ENCODE measurements at places on chromosomes 12 and 14.

- DNase-seq, result no peak
Observed at GRCh38 chr12:92414170-92415070, 268.8 kb upstream of the BTG1 start.

GRCh38 chr14:71235875-71236274 lies 328.6 kb downstream of the PCNX1 start:
- DNase-seq, result no peak

GRCh38 chr12:132338781-132339180 lies 9.4 kb upstream of the GALNT9 start:
- DNase-seq, result no peak

DNA sequence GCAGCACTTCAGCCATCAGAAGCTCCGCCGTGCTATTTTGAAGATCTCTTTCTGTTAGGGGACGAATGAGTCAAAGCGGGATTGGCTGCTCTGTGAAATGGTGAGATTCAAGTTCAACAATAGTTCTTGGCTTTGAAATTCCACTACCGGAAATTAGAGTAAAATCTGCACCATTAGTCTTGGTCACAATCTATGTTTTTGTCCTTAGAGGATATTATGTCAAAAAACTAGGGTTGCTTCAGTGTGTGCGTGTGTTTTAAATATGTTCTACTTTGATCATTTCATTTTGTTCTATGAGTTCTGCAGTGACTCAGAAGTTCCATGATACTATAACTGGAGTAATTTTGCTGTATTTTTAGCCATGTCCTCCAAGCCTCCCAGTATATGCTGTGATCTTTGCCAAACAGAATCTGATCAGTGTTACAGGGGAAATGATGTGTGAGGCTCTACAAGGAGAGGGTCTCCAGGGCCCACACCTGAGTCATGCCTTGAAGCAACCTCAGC lies 22.6 kb downstream of the GPHB5 start:
- DNase-seq, result no peak

- no peak for DNase-seq
Observed at GRCh38 chr14:104266631-104267575, 128.5 kb downstream of the KIF26A start.

DNA sequence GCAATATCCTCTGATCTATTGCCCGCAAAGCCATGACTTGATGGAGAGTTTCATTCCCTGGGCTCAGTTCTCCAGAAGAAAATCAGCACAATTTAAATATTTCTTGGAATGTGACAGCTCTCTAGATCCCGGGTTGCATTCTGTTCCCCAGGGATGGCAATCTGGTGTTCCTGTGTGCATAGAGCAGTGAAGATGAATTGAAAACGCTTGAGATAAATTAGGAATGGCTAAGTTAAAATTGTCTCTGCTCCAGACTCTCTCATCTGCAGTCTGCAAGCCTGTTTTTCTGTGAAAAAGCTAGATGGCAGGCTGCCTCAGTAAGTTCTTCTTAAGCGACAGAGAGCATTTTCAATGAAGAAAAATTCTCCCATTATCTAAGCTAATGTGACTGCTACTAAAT lies 582.5 kb upstream of the MGAT4C start:
- no peak for DNase-seq

DNA sequence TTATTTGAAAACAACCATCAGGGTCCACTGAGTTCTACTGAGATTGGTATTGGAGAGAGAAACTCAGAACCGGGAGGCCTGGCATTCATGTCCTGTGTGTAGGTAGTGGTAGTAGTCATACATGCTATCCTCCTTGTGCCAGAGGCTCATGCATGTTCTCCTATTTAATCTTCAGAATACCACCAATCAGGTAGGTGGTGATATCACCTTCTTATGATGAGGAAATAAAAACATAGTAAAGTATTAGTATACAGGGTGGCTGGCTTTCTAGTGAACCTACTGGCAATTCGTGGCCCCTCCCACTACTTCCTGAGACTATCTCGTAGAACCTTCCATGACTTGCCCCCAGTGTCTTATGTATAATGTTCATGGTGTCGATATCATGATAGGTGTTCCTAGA lies 40.5 kb upstream of the EID3 start:
- DNase-seq, result no peak

GRCh38 chr14:74019408-74020137 lies 424 bp downstream of the BBOF1 start:
- DNase-seq, result no peak

GRCh38 chr12:64385468-64385867 lies 5.1 kb downstream of the C12orf56 start:
- DNase-seq, result no peak

GRCh38 chr12:10708862-10709261 lies 14.3 kb downstream of the YBX3 start:
- peak; percentile 46 for DNase-seq

- DNase-seq, result peak; percentile 4
Observed at GRCh38 chr12:101967506-101967905, 90.1 kb downstream of the DRAM1 start.

DNA sequence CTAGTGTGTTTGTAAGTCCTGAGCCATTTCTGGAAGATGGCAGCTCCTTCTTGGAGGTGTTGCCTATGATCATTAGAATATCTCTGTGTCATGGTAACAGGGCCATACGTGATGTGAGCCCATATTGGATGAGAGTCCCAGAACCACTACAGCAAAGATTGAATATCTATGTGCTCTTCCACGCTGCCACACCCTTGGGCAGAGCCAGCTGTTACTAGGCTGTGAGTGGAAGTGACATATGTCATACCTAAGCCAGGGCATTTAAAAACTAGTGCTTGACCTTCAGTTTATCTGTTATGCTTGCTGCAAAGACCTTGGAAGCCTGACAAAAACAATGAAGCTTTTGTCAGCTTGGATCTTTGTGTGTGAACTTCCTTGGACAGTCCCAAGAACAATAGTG lies 495.1 kb upstream of the CCDC196 start:
- no peak for DNase-seq

GRCh38 chr12:70823182-70823976 lies 97.2 kb downstream of the PTPRR start:
- no peak for DNase-seq

GRCh38 chr14:54025661-54026060 lies 69.0 kb upstream of the BMP4 start:
- DNase-seq, result peak; percentile 34

DNA sequence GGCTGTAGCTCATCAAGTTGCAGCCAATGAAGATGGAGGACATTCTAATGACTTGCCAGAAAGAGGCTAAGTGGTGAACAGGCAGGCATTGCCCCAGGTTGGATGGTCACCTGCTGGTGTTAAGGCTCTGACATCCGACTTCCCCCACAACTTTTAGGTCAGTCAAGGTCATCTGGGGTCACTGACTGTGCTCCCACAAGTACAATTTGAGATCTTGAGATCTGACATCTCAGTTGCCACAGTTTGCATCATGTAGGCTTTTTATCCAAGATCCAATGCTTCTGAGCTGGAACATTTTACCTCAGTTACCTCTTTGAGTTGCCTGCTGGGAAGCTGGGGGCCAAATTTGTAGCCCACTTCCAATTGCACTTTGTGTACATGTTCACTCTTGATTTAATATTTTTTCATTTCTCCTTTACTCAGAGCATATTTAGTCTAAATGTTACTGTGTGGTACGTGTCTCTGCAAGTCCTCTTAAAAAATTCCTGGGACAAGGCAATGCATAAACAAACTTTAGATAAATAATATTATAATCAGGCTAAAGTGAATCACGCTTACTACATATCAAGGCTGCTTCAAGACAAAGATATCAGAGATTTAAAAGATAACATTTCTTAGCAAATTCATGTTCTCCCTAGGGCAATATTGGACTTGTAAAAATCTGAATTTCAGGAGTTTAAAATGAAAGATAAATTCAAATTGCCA lies 61.4 kb downstream of the SEL1L start:
- DNase-seq, result no peak

DNA sequence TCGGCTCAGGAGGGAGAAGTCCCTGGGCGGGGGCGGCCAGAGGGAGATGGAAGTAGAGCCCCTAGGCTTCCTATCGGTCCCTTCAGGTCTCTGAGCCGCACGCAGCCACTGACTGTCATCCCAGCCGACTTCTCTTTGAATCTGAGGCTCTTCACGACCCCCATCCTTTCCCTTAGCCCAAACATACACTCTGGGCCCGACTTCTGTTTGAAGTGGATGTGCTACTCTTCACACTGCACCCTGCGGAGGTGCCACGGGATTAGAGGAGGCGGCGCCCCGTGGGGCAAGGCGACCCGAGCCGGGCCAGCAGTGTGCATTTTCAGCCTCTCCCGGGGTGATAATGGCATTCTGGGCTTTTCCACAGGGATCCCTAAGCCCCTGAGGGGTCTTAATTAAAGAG lies 6.0 kb upstream of the DACT1 start:
- no peak for DNase-seq

- DNase-seq, result no peak
Observed at GRCh38 chr12:129870796-129871195, 33.0 kb downstream of the TMEM132D start.

GRCh38 chr12:116059904-116060303 lies 217.6 kb downstream of the MED13L start:
- DNase-seq, result no peak

- DNase-seq, result peak; percentile 20
Observed at GRCh38 chr12:22321638-22322037, 12.9 kb downstream of the ST8SIA1 start.

GRCh38 chr14:77375973-77376770 lies 722 bp downstream of the TMED8 start:
- peak; percentile 57 for DNase-seq

DNA sequence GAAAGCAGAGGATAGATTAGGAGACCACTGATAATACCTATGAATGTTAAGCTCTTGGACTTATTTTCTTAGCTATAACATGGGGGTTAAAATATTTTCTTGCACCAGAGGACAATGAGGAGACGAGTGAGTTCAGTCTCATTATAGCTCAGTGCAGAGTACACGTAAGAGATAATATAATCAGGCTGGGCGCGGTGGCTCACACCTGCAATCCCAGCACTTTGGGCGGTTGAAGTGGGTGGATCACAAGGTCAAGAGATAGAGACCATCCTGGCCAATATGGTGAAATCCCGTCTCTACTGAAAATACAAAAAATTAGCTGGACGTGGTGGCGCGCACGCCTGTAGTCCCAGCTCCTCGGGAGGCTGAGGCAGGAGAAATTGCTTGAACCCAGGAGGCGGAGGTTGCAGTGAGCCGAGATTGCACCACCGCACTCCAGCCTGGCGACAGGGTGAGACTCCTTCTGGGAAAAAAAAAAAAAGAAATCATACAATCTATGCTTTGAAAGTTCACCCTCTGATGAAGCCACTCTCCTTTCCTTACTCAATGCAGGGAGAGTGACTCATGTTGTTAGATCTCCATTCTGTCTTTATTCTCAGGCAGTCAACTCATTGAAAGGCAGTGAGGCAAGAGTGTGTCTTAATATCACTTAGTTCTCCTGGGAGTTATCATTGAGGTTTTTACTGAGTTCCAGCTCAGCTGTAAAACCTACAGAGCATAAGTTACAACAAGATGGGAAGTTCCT lies 134.2 kb downstream of the SYNE2 start:
- DNase-seq, result no peak

DNA sequence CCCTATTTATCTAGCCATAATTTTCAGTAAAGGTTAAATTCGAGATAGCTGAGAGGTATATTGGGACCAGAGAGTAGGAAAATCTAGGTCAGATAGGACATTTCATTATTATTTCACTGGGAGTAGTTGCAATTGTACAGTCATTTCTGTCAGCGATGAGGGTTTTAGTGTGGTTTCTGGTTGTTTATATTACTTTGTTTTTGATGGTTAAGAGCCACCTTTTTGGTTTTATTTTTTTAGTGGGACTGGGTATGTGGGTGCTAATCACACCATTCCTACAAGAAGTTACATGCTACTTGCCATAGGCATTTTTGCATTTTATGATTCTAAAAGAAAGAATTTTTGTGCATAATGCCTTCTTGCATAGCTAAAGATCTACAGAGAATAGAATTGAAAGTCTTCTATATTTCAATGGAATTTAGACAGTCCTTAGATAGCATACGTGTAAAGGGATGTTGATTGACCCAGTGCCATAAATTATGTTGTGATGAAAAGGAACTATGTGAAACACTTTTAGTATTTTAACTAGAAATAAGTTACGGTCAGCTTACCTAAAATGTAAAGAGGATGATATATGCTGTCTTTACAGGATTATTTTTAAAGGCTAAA lies 85.2 kb downstream of the KTN1 start:
- DNase-seq, result no peak

DNA sequence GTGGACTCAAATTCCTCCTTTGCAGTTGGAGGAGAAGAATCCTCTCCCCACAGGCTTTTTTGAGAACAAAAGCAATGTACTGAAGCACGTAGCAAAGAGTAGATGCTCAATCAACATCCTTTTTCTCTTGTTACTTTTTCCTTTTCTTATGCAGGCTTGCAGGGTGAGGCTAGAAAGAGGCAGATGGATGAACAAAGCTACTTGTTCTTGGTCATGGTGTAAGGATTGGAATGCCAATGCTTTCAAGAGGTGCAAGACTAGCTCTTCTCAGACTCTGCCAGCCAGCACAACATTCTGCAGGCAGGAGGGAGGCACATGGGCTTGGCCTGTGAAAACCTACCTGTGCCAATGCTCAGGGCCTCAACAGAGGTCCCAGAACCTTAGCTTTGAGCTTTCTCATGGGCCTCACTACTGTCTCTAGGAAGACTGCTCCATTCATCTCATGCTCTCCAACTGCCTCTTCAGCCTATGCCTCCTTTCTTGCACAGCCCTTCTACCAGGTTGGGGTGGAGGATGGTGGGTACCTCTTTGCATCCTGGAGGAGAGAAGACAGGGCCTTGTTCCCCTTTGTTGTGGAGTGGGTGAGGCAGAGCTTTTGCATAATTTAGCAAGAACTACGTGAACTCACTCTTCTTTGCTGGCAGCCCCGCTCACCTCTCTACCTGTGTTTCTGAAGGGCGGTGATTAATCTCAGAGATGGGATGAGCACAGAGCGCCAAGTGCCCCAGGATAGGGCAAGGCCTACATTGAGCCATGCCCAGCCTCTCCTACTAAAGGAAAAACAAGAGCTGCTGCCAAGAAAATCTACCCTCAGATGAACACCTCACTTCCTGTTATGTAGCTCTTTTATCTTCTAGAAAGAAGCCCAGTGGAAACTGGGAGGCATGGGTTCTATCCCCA lies 1119.7 kb downstream of the VRK1 start:
- no peak for DNase-seq

- DNase-seq, result no peak
Observed at GRCh38 chr14:39755269-39755878, 323.1 kb upstream of the FBXO33 start.

DNA sequence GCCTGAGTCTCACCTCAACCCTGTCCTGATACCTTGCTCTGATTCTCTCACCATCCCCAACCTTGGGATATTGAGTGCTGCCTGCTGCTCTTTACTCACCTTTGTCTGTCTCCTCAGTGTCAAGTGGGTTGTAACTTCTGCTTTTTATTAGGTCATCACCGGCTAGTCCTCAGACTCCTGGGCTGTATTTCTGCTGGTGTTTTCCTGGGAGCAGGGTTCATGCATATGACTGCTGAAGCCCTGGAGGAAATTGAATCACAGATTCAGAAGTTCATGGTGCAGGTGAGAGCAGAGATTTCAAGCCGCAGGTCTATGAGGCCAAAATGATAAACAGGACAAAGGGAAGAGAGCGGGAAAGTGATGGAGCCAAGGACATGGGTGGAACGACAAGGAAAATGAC lies 498 bp downstream of the SLC39A2 start:
- no peak for DNase-seq

- no peak for DNase-seq
Observed at GRCh38 chr14:91352053-91352452, 65.6 kb downstream of the CCDC88C start.
